Stimulated activated CD4-positive, alpha-beta T cell treated with anti-CD3 and anti-CD28 coated beads, Interleukin-15, amount 100 ng/mL, for 1 hour (primary cell): ENCODE measurements at places on chromosomes 2 and 18.

- no peak for DNase-seq
Observed at GRCh38 chr2:169712791-169713227, 18.5 kb downstream of the PHOSPHO2 start.

DNA sequence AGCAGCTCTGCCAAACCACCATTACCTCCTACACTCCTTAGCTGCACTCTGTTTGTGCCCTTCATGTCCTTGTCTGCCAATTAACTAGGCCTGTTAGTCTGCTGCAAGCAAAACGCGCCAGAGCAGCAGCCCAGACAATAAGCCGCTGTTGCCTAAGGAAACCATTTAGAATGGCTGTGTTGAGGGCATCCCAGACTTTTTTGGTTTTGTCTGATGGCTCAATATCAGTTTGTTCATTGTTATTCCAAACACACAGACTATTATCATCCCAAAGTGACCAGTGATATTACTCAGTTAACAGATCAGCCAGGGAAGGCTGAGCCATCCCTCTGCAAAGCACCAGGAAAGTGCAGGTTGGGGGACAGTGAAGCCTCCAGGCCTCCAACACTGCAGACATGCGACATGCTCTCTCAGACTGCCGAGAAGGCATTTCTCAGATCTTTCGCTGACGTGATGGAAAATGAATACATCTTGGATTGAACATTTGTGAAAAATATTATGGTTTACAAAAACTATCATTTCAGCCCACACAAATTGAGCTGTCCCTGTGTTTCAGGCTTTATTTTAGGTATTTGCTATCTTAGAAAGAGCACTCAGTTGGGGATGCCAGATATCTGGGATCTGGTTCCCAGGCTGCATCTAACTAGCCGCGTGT, 182.0 kb upstream of the HNRNPA3 start:
- no peak for DNase-seq

- DNase-seq = no peak
Observed at GRCh38 chr18:44325903-44326635, 354.6 kb upstream of the SETBP1 start.

DNA sequence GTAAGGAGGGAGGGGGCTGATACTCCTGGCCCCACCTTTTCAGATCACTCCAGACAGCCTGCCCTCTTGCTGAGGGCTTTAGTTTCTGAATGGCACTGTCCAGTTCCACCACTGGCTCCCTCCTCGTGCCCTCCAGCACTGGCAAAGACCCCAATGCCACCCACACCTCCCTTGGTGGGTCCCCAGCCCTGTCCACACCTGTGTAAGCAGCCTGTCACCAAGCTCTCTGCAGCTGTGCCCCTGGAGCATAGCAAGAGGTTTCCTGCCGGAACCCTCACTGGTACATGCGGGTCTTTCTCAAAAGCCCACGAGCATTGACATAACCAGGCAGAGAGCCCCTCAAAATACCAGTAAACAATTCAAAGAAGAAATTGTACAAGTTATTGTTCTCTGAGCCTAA, 17.6 kb upstream of the KIF1A start:
- no peak for DNase-seq

- DNase-seq = no peak
Observed at GRCh38 chr18:45015788-45016128, 335.1 kb downstream of the SETBP1 start.

DNA sequence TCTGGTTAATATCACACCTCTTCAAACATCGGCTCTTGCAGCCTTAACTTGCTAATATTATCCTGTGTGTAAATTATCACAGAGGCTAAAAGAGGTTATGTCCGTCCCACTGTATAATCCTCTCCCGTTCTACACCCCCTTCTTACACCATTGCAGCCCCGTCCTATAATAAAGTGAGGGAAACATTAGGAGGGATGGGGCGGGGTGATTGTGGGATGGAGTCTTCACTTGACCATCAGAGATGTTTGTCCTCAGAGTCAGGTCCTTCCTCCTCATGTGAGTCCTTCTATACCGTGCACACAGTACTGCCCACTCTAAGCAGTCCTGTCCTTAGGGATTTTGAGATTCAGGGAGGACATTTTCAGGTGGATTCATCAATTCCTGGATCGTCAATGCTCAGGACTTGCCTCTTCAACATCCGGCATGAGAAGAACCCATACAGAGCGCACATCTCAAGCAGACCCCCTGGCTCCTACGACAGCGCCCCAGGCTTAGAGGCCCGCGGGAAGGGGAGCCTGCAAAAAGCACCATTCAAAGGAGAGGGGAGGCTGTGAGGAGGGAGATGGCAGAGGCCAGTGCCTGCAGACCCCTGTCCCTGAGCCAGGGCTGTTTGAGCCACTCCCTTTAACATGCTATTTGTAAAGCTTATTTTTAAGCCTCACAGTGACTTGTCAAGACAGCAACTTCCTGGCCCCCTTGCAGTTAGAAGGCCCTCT, 42.8 kb upstream of the ASB18 start:
- DNase-seq = no peak

DNA sequence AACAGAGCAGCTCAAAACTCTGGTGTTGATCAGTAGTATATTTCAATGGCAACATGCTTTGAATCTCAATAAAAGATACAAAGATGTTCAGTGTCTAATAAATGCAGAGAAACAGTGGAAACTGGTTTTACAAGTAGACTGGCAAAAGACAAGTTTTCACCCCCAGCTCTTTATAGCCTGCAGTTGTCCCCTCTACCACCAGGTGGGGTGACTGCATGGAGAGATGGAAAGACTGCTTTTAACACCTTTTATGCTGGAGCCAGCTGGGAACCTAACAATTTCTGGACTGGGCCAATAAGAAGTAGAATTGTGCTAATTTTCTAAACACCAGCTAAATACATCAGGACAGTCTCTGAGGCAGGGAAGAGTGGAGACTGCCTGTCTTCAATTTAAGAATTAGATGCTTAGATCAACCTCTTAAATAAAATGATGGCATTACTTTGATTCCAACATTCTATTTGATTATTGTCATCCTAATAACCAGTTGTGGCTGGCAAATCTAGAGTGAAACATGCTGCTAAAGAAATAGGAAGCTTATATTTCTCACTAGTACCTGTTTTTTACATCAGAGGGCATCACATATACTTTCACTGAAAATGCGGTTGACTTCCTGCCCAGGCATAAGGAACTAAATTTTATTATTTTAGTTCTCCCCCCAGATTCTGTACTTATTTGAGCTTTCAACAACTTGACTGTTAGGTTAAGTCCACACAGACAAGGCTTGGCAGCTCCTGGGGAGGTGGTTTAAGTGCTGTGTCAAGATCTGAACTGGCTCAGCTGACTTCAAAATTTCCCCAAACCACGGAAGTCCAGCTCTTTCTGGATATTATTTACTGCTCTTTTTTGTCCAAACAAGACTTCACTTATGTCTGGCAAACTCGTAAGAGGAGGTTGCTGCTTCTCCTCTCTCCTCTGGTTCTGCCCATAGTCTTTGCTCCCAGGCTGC, 140.5 kb downstream of the TPGS2 start:
- DNase-seq = peak; percentile 3

DNA sequence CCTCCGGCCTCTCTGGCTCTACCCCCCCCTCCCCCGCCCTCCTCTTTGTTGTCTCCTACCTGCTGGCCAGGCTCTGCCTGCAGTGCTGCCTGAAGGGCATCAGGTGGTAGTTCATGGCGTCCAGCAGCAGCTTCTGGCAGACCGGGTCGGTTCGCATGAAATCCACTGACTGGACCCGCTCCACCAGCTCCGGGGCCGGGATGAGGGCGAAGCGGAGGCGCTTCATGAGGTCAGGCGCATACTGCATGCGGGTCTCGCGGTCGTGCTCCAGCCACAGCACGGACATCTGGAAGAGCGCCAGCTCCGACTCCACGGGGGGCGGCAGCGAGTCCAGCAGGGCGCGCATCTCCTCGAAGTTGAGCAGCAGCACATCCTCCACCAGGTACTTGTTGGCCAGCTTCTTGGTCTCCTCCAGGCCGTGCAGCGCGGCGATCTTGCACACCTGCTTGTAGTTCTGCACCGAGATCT, 3.2 kb downstream of the KLHL14 start:
- DNase-seq = no peak

DNA sequence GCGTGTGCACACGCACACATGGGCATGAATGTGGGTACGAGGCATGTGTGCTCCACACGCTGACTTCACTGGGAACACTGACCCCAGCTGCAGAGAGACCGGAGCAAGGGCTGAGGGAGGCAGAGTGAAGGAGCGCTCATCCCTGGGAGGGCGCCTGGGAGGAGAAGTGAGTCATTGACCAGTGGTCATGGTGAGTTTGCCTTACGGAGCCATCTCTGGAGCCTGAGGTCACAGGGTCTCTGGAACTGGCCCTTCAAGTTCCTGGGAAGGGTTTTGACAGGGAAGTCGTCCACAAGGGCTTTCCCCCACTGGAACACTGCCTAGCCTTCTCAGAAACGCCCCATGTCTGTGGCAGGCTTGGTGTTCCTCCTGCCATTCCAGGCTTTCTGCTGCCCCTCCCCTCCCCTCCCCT, 14.3 kb upstream of the TMEM185B start:
- DNase-seq = no peak

- no peak for DNase-seq
Observed at GRCh38 chr2:7592618-7593140, 675.5 kb downstream of the RNF144A start.

- no peak for DNase-seq
Observed at GRCh38 chr2:84389794-84390193, 69.3 kb downstream of the SUCLG1 start.

- DNase-seq = no peak
Observed at GRCh38 chr2:136487421-136487820, 277.9 kb upstream of the THSD7B start.

DNA sequence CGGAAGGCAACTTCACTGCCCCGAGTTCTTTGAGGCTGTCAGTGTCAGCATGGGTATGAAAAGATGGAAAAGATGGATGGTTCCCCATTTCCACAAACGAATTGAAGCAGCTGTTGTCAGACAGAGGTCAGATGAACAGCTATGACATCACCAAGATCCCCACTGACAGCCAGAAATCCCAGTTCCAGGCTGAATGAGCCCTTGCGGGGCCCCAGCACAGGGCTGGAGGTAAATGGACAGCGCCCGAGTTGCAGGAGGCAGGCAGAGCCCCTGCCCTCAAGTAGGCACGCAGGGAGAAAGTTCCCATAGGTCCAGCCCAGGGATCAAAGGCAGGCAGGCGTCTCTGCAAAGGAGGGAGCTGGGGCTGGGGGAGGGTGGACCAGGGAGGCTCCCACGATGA, 169.5 kb upstream of the AGAP1 start:
- no peak for DNase-seq

- no peak for DNase-seq
Observed at GRCh38 chr2:238750212-238750904, 97.5 kb upstream of the TWIST2 start.

DNA sequence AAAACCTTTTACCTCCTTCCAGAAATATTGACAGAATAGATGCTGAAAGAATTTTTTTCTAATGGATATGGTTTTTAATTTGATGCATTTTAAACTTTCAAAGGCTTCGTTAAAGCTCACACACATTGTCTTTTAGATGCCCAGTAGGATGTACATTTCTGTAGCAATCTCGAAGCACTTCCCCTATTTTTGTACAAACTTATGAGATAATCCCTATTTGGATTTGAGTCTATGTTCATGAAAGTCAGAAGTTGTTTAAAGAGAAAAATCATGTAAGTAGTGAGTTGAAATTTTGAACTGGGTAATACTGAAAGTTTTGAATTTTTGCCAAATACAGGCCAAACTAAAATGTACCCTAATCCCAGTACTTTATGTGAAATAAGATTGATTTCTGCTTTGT, 38.1 kb upstream of the MMADHC start:
- DNase-seq = no peak

GRCh38 chr2:169715379-169716237, 18.0 kb upstream of the KLHL23 start:
- DNase-seq = no peak

- no peak for DNase-seq
Observed at GRCh38 chr2:130834931-130835765, 1.6 kb upstream of the ARHGEF4 start.

DNA sequence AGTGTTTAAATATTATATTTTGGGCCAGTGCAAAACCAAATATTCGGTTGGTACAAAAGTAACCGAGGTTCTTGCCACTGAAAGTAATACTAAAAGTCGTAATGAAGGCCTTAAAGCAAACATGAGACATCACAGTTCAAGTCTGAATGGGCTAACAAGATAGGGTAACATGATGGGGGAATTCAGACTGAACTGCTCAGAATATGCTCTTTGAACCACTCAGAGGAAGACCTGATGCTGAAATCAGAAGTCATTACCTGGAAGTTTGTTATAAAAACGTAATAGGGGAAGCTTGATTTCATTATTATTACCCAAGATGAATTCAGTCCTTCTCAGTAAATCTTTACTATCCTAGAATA, 26.6 kb downstream of the CDKL4 start:
- no peak for DNase-seq

GRCh38 chr2:206693399-206694137, 24.6 kb downstream of the DYTN start:
- no peak for DNase-seq

- DNase-seq = no peak
Observed at GRCh38 chr18:36899289-36899688, 70.4 kb downstream of the KIAA1328 start.

DNA sequence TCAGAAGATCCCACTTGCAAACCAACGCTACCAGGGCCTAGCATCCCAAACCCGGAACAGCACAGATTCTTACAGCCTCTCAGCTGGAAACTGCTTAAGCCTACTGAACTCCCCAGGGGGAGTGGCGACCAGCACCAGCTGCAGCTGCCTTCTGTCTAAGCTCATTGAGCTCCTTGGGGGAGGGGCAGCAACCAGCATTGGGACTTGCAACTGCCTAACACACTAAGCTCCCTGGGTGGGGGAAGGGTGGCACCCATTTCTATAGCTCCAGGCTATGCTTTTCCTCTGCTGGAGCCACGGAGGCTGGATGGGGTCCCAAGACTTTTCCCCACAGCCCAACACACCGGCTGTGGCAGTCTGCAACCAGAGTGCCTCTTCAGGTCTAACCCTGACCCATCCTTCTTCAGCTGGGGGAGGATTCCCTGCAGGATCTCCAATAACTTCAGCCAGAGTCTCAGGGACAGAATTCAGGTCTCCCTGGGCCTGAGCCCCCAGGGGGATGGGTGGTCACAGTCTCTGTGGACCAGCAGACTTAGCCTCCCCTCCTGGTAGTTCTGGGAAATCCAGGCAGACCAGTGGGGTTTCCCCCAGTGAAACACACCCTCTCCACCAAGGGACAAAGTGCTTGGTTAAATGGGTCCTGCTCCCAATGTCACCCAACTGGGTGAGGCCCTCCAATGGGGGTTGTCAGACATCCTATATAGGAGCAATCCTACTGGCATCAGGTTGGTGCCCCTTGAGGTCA, 45.9 kb upstream of the ITGA4 start:
- no peak for DNase-seq

DNA sequence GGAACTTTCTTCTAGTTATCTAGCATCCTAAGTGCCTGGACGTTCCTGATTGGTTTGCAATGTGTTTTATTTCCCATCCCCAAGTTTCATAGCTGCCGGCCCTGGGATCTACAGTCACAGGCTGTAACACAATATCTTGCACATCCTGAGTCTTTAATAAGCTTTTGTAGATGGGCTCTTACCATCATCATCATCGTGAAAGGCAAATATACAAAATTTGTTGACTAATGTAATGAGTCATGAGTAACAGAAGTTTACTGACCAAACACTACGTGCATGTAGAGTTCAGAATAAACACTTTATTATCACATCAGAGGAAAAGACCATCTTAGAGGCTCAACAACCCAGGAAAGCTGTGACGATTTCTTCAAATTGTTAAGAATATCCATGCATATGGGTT, 8.1 kb upstream of the TYMS start:
- no peak for DNase-seq
